ENCODE measurements at places on chromosomes 2 and 18.

GRCh38 chr2:133171393-133172004 is 396.8 kb downstream of the NCKAP5 start:
- no peak for DNase-seq

GRCh38 chr2:37894601-37895000 is 30.5 kb upstream of the RMDN2 start:
- DNase-seq = no peak

DNA sequence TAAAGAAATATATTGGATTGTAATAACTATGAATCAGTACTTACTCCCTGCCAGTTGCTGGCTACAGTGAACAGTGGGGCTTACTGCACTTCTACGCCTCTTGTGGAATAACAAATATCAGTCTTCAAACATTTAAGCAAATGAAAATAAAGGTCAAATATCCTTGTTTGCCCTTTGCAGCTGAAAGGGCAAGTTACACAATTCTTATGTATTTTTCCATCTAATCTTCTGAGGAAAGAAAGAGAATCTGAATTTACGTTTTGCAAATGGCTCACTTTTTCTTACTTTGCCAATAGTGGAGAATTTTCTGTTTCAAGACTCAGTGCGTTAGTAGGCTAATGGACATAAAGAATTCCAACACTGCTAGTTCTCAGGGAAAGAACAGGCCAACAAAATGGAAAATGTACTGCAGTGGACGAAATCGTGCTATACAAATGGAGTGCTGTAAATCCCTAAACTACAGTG is 157.2 kb upstream of the TMEM200C start:
- DNase-seq = no peak

DNA sequence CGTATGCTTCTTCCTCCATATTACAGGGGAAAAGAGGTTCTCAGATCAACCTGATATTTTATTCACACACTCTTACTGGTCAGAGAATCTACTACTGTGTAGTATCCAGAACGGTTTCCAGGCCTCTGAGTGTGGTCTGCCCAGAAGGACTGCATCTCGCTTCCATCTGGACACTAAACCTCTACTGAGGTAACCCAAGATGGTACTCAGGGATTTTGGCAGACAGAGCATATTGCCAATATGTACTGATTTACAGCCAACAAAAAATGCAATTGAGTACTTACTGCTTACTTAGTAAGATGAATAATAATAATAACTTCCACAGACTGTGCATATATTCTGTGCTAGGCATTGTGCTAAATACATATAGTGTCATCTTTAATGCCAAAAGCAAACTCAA is 55.8 kb downstream of the CYRIA start:
- DNase-seq = no peak

DNA sequence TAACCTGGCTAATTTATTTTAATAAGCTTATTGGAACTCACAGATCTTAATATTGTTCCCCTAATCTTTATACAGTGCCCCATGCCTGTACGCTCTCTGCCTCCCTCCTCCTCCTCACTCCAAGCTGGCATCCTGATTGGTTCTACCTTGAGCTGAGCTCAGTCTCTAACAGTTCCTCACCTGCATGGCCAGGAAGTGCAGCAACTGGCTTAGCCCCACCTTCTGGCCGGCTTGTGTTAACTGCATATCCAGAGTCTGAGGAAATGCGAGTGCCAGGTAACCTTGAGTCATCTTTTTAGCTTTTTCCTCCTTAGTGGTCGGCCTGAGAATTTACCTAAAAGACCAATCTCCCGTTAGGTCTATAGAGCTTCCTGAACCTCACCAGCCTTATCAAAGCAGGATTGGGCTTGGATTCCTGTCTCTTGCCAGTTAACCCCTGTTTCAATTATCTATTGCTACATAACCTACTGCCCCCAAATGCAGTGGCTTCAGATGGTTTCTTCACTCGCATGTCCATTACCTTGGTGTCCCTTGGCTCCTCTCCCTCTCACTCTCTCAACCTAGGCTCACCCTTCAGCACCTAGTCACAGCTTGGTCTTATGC is 89.5 kb upstream of the STK39 start:
- DNase-seq = peak; percentile 29

DNA sequence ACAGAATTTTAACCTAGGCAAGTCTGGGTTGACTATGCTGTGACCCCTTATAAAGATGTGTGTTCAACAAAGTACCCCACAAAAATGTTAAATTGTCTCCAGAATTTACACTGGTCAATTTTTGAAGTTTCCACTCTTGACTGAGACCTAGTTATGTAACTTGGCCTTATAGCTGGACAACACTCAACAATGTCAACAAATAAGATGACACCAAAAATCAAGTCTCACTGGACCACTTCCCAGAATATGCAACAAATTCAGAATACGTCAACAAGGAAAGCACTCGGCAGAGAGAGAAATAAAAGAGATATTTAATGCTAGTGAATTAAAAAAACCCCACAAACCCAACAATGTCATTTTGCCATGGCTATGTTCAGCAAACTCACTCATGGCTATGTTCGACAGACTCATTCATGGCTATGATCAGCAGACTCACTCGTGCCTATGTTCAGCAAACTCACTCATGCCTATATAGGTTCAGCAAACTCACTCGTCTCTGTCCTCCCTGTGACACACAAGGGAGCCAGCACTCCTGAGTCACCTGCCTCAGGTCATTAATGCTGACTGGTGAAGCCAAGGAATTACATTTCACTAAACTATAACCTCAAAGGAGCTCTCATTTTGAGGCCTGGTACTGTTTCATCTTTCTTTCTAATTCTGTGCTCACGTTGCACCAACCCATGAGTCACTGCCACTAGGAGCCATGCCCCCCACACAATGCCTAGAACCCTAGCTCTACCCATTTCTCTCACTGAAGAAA is 72.7 kb downstream of the PTPN2 start:
- no peak for DNase-seq

- DNase-seq = no peak
These were observed 314.8 kb downstream of the CDH2 start for GRCh38 chr18:27862041-27862682.

DNA sequence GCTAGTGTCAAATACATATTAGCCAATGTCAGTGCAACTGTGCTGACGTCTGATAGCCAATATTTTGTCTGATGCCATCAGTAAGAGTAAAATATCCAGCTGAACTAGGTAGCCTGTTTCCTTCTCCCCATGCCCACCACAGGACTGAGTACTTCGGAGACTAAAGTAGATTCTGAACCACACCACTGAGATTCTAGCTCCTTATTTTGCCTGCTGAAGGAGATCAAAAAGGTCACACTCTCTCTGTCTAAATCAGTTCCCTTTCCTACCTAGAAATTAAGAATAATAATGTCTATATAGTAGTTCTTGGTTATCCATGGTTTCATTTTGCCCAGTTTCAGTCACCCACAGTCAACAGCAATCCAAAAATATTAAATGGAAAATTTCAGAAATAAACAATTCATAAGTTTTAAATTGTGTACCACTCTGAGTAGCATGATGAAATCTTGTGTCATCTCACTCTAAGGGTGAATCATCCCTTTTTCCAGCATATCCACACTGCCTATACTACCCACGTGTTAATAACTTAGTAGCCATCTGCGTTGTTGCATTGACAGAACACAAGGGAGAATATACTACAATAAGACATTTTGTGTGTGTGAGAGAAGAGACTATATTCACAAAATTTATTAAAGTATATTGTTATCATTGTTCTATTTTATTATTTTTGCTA is 1043.3 kb upstream of the PIK3C3 start:
- DNase-seq = no peak

GRCh38 chr2:112433932-112434730 is 686 bp upstream of the RGPD8 start:
- DNase-seq = no peak

Data from stimulated activated CD8-positive, alpha-beta memory T cell treated with anti-CD3 and anti-CD28 coated beads, Interleukin-15, amount 100 ng/mL, for 1 hour (primary cell).